ENCODE measurements at places on chromosomes 3 and 15.

DNA sequence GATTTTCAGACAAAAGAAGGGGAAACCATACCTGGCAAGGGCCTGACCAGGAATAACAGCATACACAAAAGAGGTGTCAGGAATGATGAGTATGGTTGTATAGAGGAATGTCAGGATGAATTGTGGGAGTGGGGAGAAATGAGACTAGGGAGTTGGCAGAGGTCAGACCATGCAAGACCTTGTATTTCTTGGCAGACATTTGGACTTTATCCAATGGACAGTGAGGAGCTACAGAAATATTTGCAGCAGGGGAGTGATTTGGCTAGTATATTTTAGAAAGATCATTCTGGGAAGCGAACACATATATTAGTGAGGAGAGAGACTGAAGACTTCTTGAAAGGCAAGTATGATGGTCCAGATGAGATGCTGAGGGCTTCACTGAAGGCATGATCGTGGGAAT lies 25.4 kb upstream of the ALPK3 start:
- no peak for DNase-seq

DNA sequence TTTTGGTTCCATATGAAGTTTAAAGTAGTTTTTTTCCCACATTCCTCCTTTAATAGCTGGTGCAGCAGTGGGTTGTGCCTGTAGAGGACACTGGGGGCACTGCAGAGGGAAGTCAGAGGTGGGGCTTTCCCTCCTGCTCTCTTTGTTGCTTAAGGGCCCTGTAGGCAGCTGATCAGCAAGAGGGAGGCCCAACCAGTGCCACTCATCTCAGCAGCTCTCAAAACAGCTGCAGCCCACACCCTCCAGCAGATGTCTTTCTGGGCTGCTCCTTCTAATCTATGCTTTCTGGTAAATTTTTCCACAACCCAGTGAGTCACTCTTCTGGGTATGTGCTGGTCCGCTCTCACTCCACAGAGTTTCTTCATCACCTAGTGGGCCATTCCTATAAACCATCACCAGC lies 263.8 kb downstream of the FEZF2 start:
- DNase-seq: no peak

- DNase-seq: no peak
Observed at GRCh38 chr3:131082871-131083863, 56.5 kb downstream of the NEK11 start.

DNA sequence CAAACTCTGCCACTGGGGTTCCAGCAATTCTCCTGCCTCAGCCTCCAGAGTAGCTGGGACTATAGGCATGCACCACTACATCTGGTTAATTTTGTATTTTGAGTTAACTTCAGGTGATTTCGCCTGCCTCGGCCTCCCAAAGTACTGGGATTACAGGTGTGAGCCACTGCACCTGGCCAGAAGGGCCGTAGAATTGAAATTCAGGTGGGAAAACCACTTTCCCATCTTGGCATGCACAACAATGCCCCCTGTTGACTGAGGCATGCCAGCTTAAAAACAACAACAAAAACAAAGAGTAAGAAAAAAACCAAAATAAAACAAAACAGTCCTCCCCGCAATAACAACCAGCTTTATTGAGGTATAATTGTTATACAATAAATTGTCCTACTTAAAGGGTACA lies 32.6 kb upstream of the RAB11A start:
- no peak for DNase-seq

DNA sequence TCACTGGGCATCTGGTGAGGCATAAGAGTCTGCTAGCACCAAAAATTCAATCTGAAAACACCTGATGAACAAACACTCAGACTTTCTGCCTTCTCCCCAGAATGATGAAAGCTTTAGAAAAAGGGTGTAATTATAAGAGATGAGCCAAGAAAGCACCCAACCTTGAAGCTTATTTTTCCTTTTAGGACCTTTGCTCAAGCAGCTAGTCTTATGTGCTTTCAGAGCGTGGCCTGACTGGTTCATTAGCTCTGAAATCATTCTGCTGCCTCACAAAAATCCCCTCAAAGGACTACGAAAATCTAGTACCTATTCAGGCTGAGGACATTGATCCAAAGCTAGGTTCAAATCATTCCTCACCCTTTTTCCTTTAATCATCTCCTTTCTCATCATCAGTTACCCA lies 662.3 kb downstream of the MAGI1 start:
- DNase-seq: no peak

DNA sequence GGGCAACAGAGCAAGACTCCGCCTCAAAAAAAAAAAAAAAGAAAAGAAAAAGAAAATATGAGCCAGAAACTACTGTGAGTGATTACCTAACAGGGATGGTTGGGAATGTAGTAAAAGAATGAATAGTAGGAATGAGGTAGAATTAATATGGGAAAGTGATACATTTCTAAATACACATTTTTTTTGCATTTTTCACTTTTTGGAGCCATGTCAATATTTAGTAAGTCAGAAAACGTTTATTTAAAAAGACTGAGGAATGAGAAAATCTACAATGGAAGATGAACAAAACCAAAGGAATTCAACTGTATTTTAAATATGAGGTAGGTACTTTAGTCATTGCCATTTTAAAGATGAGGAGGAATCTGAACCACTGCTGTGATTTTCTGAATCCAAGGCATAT lies 817.2 kb upstream of the CADM2 start:
- no peak for DNase-seq

- no peak for DNase-seq
Observed at GRCh38 chr15:67770358-67770628, 55.0 kb upstream of the SKOR1 start.

GRCh38 chr3:179107617-179108016 lies 36.0 kb upstream of the ZMAT3 start:
- no peak for DNase-seq

DNA sequence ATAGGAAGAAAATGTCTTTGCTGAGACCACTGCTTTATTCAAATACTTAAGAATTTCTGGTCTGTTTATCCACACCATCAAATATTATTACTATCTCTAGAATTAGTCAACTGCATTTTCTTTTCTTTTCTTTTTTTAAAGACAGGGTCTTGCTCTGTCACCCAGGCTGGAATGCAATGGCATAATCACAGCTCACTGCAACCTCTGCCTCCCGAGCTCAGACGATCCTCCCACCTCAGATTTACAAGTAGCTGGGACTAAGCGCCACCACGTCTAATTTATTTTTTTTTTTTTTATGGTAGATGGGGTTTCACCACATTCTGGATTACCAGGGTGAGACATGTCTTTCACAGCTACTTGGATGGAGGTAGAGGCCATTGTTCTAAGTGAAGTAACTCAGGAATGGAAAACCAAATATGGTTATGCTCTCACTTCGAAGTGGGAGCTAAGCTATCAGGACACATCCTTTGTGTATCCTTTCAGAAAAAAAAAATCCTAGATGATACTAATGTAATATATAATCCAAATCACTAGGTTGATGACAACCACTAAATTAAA lies 52.8 kb downstream of the STAG1 start:
- DNase-seq: no peak
